ENCODE measurements at places on chromosomes 6 and 20.

- no peak for DNase-seq
Measured at GRCh38 chr20:47499053-47499452, 2.6 kb upstream of the NCOA3 start.

DNA sequence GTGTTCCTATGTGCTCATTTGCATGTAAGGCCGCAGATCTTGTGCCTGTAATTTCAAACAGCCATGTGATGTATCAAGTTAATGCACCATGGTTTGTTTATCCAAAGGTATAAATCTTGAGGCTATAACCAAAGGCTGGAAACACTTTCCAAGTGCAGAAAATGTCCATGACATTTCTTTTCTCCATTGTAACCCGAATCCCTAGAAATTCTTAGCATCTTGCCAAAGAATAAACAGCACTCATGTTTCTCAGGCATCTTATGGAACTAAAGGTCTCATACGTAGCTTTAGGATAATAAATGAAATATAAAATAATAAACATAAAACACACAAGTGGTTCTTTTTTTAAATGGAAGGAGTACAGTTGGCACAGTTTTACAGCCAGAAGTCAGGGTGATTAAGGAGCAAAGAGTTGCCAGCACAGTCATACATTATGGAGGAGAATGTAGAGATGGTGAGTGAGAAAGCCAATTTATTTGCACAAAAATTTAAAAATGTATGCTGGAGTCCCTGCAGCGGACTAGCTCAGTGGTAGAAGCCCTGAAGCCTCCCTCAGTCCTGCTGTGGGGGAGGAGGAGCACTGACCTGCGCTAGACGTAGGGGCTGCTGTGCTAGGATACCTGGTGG lies 18.0 kb downstream of the CDH26 start:
- no peak for DNase-seq

DNA sequence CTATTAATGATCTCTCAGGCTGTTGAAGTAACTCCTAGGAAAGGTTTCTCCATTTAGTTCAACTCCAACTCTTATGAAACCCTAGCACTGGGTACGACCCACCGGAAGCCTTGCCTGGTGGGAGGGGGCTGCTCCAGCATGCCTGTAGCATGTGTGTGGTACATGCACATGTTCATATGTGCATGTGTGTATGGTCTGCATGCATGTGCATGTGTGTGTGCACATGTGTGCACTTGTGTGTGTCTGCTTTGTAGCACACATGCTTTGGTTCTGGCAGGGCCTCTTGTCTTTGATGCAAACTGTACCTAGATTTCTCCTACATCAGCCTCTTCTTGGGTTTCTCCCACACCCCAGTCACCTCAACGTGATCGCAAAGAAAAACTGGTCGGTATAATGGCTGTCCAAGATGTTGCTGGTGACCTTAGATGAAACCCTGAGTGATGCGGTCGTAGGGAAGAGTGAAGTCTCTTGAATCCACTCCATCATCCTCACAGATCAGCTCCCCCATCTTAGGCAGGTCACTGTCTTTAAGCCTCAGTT lies 193.5 kb downstream of the MYLK4 start:
- DNase-seq = no peak

DNA sequence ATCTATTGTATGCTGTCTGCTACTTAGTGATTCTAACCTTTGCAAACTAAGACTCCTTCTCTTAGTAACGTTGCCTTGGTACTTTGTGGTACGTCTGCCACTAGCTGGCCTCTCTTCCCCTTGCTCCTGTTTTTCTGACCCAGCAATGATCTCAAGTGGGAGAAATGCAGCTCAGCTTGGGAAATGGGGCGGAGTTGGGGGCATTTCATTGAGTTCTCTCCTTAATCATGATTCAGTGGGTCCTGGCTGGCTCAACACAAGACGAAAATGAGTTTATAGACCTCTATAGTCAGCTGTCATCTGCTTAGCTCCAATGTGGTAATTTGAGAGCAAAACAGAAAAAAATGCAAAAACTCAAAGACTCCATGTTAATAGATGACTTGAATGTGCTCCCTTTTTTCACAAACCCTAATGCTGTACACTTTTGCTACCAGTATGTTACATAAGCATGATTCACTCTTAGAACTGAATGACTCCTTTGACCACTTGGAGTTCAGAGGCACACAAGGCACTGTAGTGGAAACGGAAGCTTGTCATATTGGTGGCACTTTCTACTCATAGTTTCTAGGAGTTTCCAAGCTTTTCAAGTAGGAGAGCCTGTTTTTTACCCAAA lies 55.3 kb upstream of the SOX4 start:
- no peak for DNase-seq

DNA sequence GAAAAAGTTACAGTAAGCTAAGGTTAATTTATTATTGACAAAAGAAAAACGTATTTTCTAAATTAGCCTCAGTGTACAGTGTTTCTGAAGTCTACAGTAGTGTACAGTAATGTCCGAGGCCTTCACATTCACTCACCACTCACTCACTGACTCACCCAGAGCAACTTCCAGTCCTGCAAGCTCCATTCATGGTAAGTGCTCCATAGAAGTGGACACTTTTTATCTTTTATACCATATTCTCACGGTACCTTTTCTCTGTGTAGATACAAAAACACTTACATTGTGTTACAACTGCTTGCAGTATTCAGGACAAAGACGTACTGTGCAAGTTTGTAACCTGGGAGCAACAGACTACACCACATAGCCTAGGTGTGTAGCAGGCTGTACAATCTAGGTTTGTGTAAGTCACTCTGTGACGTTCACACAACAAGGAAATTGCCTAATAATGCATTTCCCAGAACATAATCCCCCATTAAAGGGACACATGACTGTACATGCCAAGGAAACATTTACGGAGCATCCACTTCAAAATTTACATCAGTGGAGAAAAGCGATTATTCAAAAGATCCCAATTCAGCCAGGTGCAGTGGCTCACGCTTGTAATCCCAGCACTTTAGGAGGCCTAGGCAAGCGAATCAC lies 133.4 kb downstream of the BANF2 start:
- no peak for DNase-seq

DNA sequence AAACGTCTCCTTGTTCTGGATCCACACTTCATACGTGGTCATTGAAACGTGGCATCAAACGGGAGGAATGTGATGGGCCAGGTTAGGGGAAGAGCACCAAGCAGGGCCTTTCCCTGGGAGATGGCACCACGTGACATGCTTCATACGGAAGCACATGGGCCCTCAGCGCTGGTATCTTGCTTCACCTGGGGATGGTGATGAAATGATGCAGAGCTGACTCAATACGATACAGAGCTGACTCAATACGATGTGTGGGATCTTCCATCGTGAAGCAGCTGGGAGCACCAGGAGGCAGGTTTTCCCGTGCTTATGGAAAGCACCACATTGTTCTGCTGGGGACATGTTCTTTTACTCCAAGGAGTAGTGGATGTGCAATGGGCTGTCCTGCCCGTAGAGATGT lies 22.5 kb upstream of the TAGAP start:
- DNase-seq = no peak

GRCh38 chr6:39924283-39924682 lies 10.0 kb downstream of the MOCS1 start:
- peak; percentile 12 for DNase-seq

GRCh38 chr6:89010825-89011224 lies 47.4 kb upstream of the RNGTT start:
- DNase-seq = no peak

DNA sequence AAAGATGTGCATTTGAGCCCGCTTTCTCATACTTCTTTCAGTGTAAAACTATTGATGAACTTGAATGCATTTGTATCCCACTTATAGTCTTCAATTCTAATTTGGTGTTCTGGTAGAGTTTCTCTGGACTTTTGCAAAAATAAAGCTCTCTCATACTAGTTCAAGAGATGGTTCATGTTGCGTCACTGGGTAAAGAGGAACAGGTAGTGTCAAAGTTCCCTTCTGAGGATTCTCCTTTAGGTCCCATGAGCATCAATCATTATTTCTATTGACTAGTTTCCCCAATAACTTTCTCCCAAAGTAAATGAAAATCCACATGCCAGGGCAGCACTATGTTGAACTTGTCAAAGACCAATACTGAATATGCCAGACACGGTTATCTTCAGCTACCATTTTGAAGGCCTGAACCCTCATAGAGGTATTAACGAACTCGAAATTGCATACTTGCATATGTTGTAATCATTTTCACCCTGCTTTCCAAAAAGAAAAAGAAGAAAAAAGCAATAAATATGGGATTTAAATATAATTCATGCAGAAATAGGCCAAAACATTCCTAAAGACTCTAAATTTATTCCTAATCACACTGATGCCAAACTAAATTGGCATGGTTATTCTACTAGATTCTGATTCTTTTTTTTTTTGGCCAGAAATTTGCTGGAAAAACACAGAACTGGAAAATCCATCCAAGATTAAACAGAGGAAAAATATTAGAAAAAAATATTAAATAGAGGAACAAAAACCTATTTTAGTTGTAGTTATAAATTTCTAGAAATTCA lies 84.5 kb downstream of the SGK1 start:
- no peak for DNase-seq

DNA sequence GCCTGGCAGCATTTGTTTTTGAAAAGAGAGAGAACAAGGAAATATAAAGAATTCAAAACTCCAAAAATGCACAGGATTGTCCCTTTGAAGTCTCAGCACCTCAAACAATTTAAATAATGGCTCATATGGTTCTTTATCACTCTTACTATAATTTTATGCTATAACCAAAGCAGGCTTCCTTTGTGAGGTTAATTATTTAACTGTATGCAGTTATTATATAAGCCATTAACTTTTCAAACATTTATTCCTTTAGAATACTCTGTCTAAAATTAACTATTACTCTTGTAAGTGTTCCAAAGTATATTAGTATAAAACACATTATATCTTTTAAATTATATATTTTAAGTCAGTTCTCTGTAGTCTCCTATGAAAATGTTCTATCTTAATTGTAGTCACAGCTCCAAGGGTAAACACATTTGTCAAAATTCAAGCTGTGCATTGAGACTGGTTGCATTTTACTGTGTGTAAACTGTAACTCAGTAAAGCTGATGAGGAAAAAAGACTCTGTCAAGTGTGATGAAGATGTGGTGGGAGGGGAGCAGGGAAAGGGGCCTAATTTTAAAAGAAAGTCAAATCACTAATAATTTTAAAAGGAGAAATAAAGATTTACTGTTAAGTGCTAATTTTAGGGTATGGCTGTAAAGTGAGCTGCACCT lies 20.0 kb upstream of the PLAGL1 start:
- DNase-seq = no peak

DNA sequence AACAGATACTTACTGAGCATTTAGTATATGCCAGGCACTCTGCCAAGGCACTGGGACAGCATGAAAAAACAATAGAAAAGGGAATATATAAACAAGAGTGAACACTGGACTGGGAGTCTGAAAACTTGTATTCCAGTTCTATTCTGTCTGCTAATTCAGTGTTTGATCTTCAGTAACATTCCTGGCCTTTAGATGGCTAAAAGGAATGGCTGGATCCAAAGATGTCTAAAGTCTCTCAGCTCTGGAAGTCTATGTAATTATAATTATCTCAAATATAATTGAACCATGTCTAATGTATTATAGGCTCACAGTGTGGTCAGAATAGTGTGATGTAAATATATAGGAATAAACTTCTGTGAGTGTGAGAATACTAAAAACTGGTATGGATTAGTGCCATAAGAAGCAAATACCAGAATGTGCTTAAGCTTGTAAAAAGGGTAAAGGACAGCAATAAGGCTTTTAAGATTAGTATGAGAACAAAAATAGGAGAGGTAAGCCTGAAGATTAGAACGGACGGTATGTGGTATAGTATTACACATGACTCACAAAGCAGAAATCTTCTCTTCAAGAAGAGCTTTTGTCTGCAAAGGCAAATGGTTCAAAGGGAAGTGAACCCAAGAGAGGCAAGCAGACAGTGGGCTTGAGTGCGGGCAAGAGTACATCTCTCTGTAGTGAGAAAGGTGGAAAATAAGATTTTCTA lies 68.5 kb downstream of the TMEM200A start:
- no peak for DNase-seq

DNA sequence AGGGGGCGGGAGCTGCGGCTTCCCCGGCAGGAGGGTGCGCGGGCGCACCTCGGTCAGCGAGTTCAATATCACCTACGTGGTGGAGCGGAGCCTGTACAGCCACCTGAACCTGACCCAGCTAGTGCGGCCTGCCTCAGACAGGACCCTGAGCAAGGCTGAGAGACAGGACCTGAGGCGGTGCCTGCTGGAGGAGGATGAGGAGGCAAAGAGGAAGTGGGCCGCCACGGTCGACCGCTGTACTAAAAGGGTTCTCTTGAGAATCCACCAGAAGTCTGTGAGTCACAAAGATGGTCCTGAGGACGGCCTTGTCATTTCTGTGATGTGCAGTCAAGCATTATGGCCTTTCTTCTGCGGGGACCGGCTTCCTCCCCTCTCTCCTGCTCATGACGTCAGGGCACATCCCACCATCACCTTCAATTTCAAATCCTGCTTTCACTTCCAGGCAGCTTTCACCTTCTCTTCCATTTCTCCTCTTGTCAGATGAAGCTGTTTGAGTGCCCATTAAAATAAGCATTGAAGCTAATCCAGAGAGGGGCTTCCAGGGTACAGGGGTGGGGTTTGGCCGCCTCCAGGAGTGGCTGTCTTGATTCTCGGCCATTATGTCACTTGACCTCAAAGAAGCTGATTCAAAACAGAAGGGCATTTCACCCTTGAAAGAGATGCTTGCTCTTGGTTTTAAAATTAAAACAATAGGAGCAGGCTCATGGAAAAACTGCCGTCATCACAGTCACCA lies 177.6 kb downstream of the SASH1 start:
- DNase-seq = no peak

DNA sequence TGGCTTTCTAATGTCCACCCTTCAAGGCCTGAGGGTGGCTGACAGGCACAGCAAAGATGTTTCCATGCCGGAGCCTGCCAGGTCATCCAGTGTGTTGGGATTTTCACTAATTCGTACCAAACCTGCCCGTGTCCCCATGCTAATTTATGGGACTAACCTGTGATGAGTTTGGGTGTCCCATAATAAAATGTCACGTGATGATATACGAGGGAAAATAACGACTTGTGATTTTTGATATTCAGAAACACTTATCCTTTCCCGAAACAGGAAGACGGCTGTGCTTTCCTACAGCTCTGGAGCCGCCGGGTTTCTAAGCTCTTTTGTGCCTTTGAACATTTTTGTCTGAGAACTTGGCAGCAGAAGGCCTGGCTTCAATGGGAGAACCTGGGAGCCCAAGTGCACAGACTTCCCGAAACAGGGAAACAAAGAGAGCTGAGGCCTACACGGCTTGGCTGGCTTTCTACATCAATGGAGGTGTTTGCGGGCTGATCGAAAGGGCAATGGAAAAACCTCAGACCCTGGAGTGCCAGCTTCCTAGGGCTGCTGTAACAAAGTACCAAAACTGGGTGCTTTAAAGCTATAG lies 171.9 kb upstream of the JARID2 start:
- DNase-seq = no peak
